ENCODE measurements at places on chromosomes 13 and 19.

GRCh38 chr13:25462301-25463125 is 90.7 kb downstream of the ATP8A2 start:
- no peak for DNase-seq

DNA sequence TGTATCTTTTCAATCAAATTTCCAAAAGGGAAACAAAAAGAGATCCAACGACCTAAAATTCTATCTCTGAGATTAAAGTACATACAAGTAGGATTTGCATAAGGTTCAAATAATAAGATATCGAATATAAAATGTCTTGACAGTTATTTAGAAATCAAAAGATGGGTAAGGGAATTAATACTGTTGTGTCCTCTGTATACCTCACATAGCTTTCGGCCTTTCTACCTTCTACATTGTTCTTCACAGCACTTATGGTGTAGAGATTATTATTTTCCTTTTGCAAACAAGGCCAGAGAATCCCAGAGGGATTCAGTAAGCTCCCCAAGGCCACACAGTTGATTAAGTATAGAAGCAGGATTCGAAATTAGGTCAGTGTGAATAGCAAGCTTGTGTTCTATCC is 403.6 kb downstream of the SPRY2 start:
- DNase-seq = no peak

GRCh38 chr19:53664760-53665159 is 33.0 kb downstream of the DPRX start:
- no peak for DNase-seq

GRCh38 chr13:79011179-79011578 is 352.2 kb upstream of the OBI1 start:
- no peak for DNase-seq

DNA sequence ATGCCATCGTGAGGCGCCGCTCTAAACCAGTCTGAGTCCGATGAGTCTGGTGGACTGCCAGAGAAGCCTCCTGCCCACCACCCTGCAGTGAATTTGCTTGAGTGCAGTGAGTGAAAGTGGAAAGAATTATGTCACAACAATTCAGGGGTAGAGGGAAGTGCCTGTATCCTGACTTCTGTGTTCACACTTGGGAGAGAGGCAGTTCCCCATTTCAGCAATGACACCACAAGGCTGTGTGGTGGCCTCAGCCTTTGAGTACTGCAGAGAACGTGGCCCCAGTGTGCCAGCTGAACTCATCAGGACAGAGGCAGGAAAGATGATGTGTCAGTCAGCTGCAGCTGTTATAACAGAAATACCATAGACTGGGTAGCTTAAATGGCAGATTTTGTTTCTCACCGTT is 155.6 kb downstream of the COG6 start:
- no peak for DNase-seq

DNA sequence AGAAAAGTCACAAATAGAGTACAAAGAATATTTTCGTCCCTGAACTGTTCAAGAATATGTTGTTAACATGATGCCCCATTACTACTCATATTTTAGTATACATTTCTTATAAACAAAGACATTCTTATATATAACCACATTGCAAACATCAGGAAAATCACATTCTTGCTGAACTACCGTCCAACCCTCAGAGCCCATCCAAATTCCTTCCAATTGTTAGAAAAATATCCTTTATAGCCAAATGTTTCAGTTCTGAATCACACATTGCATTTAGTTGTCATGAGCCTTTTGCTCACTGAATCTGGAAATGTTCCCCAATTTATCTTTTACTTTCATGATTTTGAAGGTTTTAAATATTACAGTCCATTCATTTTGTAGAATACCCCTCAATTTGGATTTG is 467.8 kb upstream of the ARGLU1 start:
- DNase-seq = no peak

- no peak for DNase-seq
Observed at GRCh38 chr13:91719033-91719432, 320.6 kb downstream of the GPC5 start.

GRCh38 chr19:3276341-3276799 is 51.9 kb downstream of the CELF5 start:
- DNase-seq = no peak

- no peak for DNase-seq
Observed at GRCh38 chr13:112443191-112443994, 67.2 kb downstream of the SPACA7 start.

- DNase-seq = no peak
Observed at GRCh38 chr13:112643759-112644459, 45.9 kb upstream of the ATP11A start.

- no peak for DNase-seq
Observed at GRCh38 chr13:49865218-49865617, 70.9 kb downstream of the SPRYD7 start.

DNA sequence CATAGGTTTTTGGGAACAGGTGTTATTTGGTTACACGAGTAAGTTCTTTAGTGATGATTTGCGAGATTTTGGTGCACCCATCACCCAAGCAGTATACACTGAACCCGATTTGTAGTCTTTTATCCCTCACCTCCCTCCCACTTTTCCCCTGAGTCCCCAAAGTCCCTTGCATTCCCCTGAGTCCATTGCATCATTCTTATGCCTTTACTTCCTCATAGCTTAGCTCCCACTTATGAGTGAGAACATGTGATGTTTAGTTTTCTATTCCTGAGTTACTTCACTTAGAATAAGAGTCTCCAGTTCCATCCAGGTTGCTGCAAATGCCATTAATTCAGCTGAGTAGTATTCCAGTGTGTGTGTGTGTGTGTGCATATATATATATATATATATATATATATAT is 97.2 kb upstream of the EDNRB start:
- DNase-seq = no peak

DNA sequence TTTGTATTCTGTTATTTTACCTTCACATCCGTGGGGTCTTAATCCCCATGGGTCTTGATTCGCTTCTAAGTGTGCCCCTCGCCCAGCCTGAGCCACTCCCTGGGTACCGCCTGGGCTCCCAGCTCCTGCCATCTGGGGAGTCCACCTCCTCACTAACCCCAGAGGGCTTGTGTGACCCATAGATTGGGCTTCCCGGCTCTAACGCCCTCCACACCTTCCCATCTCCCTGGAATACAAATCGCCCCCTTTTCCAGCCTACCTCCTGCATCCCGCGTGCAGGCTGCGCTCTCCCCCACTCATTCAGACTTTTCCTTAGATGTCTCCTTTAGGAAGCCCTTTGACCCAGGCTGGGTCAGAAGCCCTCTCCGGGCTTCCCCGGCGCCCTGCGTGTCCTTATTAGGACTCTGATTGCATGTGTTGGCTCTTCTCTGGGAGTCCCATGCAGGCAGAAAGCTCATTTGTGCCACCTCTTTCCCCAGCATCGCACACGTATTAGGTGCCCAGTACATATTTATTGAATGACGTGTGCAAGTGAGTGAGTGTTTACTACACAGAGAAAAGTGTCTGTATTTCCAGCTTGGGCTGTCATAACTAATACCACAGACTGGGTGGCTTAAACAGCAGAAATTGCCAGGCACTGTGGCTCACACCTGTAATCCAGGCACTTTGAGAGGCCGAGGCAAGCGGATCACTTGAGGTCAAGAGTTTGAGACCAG is 757 bp downstream of the CCDC124 start:
- no peak for DNase-seq

DNA sequence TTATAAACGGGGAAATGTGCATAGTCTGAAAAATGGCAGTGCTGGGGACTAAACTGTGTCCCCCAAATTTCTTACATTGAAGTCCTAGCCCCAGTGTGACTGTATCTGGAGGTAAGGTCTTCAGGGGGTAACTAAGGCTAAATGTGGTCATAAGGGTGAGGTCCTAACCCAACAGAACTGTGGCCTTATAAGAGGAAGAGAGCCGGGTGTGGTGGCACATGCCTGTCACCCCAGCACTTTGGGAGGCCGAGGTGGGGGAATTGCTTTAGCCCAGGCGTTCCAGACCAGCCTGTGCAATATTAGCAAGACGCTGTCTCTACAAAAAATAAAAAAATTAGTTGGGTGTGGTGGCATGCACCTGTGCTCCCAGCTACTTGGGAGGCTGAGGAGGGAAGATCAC is 17.8 kb downstream of the PROZ start:
- DNase-seq = no peak

GRCh38 chr13:70864731-70865130 is 756.5 kb upstream of the KLHL1 start:
- no peak for DNase-seq

- DNase-seq = no peak
Observed at GRCh38 chr13:31195616-31196015, 4.2 kb upstream of the B3GLCT start.

DNA sequence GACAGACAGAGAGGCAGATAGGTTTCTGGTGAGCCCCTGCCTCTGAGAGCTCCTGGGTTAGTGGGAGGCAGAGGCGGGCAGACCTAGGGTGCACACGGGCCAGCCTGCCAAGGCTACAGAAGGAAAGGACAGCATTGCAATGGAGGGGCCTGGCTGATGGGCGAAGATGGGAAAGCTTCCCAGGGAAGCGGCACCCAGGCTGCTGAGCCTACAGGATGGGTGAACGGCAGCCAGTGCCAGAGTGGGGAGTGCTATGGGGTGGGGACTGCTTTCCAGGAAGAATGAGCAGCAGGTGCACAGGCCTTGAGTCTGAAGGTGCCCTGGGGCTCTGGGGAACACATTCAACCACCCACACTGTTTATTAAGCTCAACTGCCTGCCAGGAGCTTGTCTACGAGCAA is 702 bp upstream of the MAG start:
- no peak for DNase-seq

DNA sequence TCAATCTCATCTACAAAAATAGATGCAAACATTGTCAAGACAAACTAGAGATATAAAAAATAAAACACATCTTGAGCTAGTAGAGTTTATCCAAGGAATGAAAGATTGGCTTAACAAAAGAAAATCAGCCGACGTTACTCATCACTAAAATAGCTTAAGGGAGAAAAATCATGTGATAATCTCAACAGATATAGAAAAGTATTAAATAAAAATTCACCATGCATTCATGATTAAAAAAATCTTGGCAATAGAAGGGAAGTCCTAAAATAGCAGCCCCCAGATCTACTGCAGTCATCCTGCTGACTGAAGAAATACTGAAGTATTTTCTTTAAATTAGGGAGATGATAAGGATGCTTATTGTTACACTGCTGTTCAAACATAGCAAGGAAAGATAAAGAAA is 12.6 kb upstream of the DCLK1 start:
- DNase-seq = no peak

DNA sequence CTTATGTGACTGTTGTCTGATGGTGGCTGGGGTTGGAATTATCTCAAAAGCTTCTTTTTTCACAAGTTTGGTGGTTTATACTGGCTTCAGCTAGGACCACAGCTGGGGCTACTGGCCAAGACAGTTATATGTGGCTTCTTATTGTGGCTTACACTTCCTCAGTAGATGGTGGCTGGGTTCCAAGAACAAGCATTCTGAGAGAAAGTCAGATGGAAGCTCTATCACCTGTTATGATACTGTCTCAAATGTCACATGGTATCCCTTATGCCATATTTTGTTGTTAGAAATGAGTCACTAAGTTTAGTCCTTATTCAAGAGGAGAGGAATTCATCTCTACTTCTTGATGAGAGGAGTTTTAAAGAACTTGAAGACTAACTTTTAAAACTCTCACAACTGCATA is 41.6 kb downstream of the NDFIP2 start:
- DNase-seq = no peak

DNA sequence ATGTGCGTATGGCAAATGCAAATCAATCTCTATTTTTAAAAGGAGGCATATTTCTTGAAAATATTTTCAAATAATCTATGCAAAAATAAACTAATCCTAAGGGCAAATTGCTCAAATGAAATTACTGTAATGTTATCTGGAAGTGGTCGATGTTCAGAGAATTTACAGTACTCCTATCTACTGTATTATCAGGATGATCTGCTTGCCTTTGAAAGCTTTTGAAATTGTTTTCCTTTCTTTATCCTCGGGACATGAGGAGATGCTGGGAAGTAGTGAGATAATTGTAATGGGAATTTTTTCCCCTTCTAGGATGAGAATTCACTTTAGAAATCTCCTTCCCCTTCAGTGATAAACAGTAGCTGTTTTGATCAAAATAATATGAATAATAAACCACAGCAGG is 577.2 kb upstream of the MIR17HG start:
- no peak for DNase-seq

GRCh38 chr19:1827566-1828278 is 15.6 kb upstream of the ATP8B3 start:
- DNase-seq = no peak

Measured in stimulated activated CD8-positive, alpha-beta memory T cell treated with anti-CD3 and anti-CD28 coated beads, Interleukin-4, amount 100 ng/mL, for 1 hour (primary cell).